Upper lobe of left lung (tissue), 6 donors: ENCODE measurements at places on chromosomes 1 and 21. TPM values are rescaled to one million over a fixed set of nuclear protein-coding genes. Genes with fewer than 3 reads are reported as not detected.

CRYAA gene
- not detected for total RNA-seq

ZRANB2 gene
- total RNA-seq = 54.4 TPM

DNA sequence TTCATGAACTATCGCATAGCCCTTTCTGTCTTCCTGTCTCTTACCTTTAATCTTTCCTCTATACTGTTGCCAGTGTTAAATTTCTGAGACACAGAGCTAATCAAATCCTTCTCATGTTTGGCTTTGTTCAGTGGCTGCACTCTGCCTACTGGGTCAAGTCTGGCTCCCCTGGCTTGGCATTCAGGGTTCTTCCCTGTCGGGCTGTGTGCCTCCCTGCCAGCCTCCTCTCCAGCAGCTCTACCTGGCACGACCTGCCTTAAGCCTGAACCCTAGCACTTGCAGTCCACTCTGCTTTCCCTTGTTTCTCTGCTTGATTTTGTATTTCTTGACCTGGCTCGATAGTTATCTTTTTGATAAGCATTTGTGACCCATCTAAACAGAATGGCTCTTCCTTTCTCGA is 26.2 kb upstream of the GPR88 start:
- H3K36me3 ChIP-seq = no peaks in the 10 kb centered on the region
- H3K27ac ChIP-seq = no peak overlapping the region
- no peak overlapping the region for H3K4me3 ChIP-seq
- H3K4me1 ChIP-seq = no peaks in the 10 kb centered on the region
- DNase-seq = no peak

- H3K4me3 ChIP-seq = no peak overlapping the region
- peaks cover 17% of the 10 kb centered on the region for H3K36me3 ChIP-seq
- DNase-seq = no peak
- no peak overlapping the region for H3K27ac ChIP-seq
- H3K27me3 ChIP-seq = no peaks in the 10 kb centered on the region
- H3K4me1 ChIP-seq = no peaks in the 10 kb centered on the region
These were observed 42.7 kb downstream of the SEC16B start for GRCh38 chr1:177927021-177927596.

KRTAP12-4 gene
- total RNA-seq = not detected
